Ureter (tissue), 1 donor: ENCODE measurements at places on chromosomes 11 and 22.

DNA sequence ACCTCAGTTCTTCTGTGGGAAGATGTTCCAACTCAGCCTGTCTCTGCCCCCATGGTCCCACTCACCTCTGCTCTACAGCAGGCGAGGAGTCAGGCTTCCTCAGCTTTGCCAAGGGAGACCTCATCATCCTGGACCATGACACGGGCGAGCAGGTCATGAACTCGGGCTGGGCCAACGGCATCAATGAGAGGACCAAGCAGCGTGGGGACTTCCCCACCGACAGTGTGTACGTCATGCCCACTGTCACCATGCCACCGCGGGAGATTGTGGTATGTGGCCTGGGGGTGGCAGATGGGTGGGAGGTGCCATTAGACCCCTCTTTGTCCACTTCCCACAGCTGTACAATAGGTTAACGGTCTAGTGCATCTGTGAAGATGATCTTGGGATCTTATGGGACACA, 73.3 kb downstream of the MYO7A start:
- DNase-seq = peak; percentile 33

DNA sequence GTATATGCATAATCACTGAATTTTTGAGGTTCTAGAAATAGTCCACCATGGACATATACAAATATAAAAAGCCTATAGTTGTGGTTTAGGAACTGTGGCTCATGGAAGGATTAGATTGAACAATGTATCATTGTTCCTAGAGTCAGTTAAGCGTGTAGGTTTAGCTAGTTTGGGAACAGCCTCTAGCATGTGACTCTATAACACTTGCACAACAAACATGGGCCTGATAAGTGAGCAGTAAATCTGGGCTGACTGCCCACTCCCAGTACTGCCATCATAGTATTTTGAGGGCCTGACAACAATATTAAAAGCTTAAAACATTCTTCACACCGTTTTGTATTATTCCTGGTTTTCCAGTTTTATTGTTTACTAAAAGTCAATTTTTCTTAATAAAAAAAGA, 47.0 kb downstream of the YAP1 start:
- no peak for DNase-seq

- DNase-seq = no peak
Observed at GRCh38 chr22:26461188-26461810, 22.3 kb downstream of the HPS4 start.

DNA sequence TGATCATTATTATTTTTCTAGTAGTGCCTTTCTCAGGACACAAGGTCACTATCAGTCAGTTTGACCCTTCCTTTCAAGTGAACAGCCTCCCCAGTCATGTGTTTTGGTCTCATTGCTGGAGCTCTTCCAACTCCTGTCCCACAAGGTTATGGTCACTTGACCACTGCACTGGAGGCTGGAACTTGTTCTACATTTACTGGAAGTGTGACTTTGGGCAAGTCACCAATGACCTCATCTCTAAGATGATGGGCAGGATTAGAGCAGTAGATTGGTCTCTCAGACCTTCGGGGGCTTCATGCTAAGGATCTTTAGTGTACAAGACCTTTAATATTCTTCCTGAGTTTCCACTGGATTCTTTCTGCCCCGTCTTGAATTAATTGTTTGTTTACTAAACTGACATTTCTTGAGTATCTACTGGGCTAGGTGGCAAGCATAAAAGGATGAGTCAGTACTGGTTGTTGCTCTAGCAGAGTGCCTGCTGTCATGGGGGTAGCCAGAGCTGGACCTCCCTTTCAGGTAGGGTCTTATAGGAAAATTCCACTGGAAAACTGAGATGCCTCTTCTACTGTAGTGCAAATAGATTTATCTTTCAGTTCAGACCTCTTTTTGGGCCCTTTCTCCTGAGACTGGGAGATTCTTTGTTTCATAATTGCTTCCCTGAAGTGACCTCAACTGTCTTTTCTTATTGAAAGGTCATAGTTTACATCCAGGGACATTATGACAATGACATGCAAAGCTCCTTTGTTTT, 106.8 kb downstream of the GRAMD1B start:
- no peak for DNase-seq

GRCh38 chr11:118592616-118593367, 14.6 kb upstream of the PHLDB1 start:
- no peak for DNase-seq

GRCh38 chr11:74010306-74011300, 1.7 kb upstream of the UCP3 start:
- DNase-seq = no peak

- no peak for DNase-seq
Observed at GRCh38 chr11:96841792-96842191, 452.0 kb downstream of the JRKL start.

- DNase-seq = no peak
Observed at GRCh38 chr11:123461164-123461563, 31.1 kb downstream of the GRAMD1B start.

GRCh38 chr11:106875013-106875412, 143.3 kb downstream of the GUCY1A2 start:
- no peak for DNase-seq

- DNase-seq = no peak
Observed at GRCh38 chr11:110471371-110471770, 41.6 kb downstream of the FDX1 start.

GRCh38 chr11:11989774-11990744, 18.4 kb downstream of the DKK3 start:
- DNase-seq = peak; percentile 22

GRCh38 chr11:30424844-30425243, 101.9 kb downstream of the ARL14EP start:
- DNase-seq = no peak

- DNase-seq = no peak
Observed at GRCh38 chr22:37343348-37343747, 61.0 kb downstream of the CYTH4 start.

DNA sequence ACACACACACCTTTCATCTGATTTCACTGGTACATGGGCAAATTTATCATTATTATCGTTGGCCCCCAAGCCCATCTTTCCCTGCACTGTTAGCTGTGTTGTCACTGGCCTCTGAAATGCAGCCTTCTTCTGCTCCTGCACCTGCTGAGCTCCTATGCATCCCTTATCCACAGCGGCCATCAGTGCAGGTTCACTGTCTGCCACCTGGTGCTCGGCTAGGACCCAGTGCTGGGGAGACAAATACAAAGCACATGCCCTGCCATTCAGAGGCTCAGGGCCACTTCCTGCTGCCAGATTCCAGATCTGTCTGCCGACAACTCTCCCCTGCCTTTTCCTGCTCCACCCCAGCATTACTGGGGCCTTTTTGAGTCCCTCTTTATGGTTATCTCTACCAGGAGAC, 1205.4 kb downstream of the TBC1D22A start:
- no peak for DNase-seq

DNA sequence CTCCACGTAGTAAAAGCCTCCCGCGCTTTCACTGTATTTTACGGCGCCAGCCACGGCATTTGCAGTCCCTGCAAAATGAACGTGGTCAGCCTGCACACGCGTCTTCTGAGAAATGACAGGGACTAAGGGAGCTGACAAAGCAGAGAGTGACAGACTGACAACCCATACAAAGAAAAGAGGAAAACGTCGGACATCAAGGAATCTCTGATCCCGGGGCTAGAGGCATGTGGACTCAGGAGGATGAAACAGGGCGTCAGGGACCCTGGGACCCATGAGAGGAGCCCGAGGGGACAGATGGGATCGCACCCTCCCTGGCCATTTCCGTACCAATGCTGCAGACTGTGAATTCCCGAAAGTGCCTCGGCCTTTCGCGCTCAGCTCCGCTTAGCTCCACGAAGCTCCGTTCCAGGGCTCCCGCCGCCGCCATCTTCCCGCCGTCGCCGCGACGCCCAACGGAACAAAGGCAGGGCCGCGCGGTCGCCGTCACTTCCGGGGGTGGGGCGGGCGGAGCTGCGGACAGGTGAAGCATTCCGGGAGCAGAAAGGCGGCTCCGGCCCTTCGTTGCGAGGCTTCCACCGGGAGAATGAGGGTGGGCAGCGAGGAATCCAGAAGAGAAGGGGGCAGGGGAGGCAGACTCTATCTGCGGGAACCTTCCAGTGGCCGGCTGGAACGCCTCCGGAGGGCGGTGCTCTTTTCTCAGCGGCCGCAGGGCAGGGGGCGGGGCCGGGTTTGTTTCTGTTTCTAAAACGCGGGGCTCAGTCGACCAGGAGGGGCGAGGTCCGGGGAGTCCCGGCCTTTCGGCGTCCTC, at the start of gene NUP160:
Gene NUP160 (minus strand): TSS at position 459 of the 808 bp plus-strand sequence. CDS start 32 bp downstream, at position 427.
- DNase-seq = peak; percentile 86

DNA sequence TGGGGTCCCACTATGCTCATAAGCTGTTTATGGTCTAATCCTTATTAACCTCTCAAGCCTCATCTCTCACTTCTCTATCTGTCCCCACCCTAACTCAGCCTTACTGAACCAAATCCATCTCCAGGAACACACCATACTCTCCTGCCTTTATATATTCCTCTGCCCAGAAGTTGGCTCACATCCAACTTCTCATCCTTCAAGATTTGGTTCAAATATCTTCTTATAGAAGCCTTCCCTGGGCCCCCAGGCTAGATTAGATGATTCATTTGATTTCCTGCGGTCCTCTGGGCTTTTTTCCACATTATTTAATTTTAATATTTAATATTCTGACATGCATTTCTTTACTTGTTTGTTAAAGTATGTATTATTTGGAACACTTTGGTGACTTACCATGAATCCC, 23.2 kb downstream of the MEI1 start:
- DNase-seq = no peak

DNA sequence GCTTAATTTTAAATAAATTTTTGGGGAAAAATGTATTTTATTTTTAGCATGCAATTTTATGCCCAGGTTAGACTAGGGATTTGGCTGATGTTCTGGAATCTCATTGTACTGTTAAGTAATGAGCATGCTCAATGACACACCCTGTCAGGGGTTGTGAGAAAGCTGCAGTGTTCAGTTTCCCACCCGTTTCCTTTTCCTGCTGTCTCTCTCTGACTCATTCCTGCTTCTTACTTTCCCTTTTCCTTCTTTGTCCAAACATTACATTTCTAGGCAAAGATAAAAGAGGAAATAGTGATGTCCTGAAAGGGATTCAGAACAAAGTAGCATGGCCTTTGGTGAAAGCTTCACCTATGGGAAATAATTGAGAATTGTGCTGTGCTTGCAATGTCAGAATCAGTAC, 22.7 kb downstream of the OOSP3 start:
- no peak for DNase-seq

DNA sequence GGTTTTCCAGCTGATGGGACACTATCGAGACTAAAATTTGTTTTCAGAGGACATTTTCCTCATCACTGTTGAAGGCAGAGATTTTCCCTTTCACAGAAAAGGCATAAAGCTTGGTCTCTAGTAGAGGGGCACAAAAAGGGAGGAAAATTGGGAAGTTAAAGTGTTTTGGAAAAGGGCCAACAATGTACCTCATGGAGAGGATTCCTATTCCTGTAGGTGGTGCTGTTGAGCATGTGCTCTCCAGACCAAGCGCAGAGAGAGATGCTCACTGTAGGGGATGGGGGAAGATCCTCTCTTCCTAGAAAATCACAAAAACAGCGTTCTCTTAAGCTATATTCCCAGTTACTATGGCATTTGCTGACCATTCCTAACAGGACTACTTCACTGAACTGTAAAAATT, 44.9 kb downstream of the OR4C46 start:
- DNase-seq = no peak

GRCh38 chr22:46553189-46553588, 15.8 kb upstream of the CELSR1 start:
- DNase-seq = no peak

GRCh38 chr11:115330684-115331482, 173.3 kb downstream of the CADM1 start:
- no peak for DNase-seq

DNA sequence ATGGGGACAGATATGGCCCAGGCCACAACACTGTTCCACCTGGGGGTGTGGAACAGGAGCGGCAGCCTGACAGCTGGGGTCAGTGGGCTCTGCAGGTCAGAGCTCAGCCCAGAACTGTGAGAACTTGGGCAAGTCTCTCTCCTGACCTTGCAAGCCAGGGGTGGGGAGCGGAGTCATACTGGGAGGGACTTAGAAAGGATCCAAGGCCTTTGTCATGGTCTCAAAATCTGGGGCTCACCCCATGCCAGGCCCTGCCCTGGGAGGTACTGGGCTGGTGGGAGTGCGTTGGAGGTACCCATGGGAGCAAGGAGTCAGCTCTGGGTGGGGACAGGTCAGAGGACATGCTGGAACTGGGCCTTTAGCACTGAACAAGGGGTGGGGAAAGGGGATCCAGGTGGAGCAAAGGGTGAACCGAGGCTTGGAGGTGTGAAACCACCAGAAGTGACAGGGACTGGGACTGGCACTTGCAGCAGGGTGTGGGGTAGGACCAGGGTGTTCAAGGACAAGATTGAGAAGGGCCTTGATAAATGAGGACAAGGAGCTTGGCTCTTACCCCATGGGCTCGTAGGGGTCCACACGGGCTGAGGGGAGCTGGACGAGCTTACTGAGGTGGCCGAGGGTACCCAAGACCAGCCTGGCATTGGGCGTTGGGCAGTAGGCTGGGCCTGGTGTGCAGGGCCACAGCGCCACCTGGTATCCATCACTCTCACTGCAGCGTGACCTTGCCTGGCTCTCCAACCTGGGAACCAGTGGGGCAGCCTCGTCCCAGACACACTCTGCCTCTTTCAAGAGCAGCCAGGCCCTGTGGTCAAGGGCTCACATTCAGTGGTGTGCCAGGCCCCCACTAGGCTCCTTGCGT, 7.4 kb upstream of the PMM1 start:
- no peak for DNase-seq

GRCh38 chr22:32823024-32823730, 21.7 kb downstream of the TIMP3 start:
- no peak for DNase-seq

GRCh38 chr22:50613291-50613981, 12.8 kb downstream of the MAPK8IP2 start:
- DNase-seq = no peak

GRCh38 chr22:29332886-29333496, 17.5 kb upstream of the RASL10A start:
- DNase-seq = no peak

- DNase-seq = peak; percentile 68
Observed at GRCh38 chr11:13486926-13487660, 8.7 kb downstream of the PTH start.

GRCh38 chr11:36638556-36638955, 40.5 kb upstream of the RAG2 start:
- no peak for DNase-seq

GRCh38 chr11:3341298-3341697, 37.6 kb downstream of the ZNF195 start:
- no peak for DNase-seq

- DNase-seq = no peak
Observed at GRCh38 chr22:50470491-50470890, 4.3 kb downstream of the SBF1 start.

DNA sequence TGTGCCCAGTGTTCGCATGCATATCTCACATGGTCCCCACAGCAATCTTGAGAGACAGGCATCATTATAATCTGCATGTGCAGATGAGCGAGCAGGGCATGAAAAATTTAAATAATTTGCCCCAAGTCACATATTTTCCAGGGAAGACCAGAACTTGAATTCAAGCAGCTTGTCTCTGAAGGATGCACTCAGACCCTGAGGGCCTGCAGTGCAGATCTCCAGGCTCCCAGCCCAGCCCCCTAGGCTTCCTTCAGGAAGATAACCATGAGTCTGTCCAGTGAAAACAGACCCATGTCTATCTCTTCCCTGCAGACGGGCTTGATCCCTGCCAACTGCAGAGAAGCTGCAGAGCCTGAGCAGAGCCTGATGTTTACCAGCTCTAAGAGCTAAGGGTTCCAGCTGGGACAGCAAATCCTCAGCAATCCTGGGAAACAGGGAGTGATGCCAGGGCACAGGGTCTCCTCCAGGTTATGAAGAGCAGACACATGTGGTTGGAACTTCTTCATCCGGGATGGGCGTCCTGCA, 55.1 kb downstream of the NAV2 start:
- DNase-seq = no peak
